ENCODE measurements at places on chromosomes 6 and 20.

GRCh38 chr6:163392533-163392932 lies 22.0 kb upstream of the QKI start:
- peaks cover 28% of the 10 kb centered on the region for H3K27me3 ChIP-seq
- no peak overlapping the region for H3K27ac ChIP-seq

- H3K27me3 ChIP-seq, result no peaks in the 10 kb centered on the region
- DNase-seq, result no peak
- peaks cover 28% of the 10 kb centered on the region for H3K4me1 ChIP-seq
- H3K4me3 ChIP-seq, result no peak overlapping the region
Measured at GRCh38 chr6:14265049-14266021, 147.8 kb downstream of the CD83 start.

DNA sequence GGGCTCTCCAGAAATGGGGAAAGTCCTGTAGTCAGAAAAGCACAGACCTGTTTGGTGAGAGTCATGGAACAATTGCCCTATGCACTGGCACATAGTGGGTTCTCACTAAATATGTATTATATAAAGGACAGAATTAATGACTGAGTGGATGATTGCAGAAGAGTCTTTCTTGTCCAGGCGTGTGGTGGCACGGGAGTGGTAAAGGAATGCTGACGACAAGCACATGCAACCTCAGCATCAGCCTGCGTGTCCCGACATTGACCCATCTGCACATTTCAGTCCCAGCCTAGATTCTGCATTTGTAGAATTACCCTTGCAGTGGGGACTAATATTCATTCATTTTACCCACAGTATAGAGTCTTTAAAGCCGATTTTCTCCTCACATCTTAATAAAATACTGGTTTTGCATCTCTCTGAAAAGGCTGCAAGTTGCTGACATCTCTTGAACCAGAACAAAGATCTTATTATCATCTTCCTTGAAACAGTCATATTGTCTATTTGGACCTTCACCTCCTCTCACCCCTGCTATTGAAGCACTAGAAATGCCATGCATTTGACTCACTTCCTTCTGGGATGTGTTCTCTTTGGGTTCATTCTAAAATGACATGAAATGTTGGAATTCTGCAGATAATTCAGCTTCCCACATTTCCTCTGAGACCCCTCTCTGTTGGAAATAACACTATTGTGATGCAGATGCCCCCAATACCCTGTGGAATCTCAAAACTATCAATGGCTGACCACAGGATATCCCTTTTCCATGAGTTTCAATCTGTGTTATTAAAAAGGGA lies 883.6 kb upstream of the FLRT3 start:
- no peak overlapping the region for H3K27ac ChIP-seq
- no peaks in the 10 kb centered on the region for H3K27me3 ChIP-seq
- no peak for DNase-seq
- H3K36me3 ChIP-seq, result no peaks in the 10 kb centered on the region
- H3K4me1 ChIP-seq, result no peaks in the 10 kb centered on the region
- H3K4me3 ChIP-seq, result no peak overlapping the region

GRCh38 chr20:17614176-17614811 lies 44.4 kb downstream of the DSTN start:
- peaks cover 17% of the 10 kb centered on the region for H3K36me3 ChIP-seq
- H3K4me1 ChIP-seq, result peaks cover 19% of the 10 kb centered on the region
- DNase-seq, result peak; percentile 8
- no peaks in the 10 kb centered on the region for H3K27me3 ChIP-seq
- peak overlapping the region; percentile 28 for H3K27ac ChIP-seq

GRCh38 chr6:156150391-156150790 lies 626.8 kb upstream of the ARID1B start:
- DNase-seq, result no peak
- H3K27ac ChIP-seq, result no peak overlapping the region
- H3K27me3 ChIP-seq, result no peaks in the 10 kb centered on the region

DNA sequence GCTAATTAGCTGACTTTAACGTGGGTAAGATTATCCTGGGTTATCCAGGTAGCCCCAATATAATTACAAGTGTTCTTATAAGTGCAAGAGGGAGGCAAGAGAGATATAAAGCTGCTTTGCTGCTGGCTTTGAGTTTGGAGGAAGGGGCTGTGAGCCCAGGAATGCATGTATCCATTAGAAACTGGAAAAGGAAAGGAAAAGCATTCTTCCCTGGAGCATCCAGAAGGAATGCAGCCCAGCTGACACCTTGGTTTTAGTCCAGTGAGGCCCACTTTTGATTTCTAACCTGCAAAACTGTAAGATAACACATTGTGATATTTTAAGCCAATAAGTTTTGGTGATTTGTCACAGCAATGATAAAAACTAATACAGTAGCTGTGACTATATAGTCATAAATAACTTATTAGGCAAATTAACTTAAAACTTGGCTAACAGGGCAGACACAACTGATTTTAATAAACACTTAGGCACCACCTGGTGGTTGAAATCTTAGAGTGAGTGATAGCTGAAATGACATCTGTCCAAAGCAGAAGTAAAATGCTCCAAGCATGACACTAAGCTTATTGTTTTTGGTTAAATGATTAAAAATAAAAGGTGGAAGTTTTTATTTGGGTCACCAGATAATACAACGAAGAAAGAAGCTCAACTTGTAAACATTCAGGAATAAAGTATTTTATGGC lies 35.6 kb downstream of the ADGRF4 start:
- no peak overlapping the region for H3K27ac ChIP-seq
- H3K4me1 ChIP-seq, result no peaks in the 10 kb centered on the region
- no peak overlapping the region for H3K4me3 ChIP-seq
- DNase-seq, result no peak
- peaks cover 22% of the 10 kb centered on the region for H3K27me3 ChIP-seq
- H3K36me3 ChIP-seq, result no peaks in the 10 kb centered on the region

DNA sequence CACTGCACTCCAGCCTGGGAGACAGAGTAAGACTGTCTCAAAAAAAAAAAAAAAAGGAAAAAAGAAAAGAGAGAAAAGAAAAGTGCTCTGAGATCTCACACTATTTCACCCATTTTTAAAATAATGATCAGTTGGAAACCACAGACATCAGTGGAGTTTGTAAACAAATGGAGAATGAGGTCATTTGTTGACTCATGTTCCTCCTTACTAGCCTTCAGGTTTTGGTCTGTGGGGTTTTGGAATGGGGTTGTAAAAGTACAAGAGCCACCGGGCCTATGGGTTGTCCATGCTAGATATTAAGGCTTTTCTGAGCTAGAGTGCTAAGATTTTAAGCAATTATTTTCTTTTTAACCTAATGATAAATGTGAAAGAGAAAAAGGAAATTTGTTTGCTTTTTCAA lies 104.4 kb upstream of the PRL start:
- no peak overlapping the region for H3K4me3 ChIP-seq
- DNase-seq, result no peak
- H3K4me1 ChIP-seq, result no peaks in the 10 kb centered on the region
- H3K36me3 ChIP-seq, result no peaks in the 10 kb centered on the region
- no peaks in the 10 kb centered on the region for H3K27me3 ChIP-seq

DNA sequence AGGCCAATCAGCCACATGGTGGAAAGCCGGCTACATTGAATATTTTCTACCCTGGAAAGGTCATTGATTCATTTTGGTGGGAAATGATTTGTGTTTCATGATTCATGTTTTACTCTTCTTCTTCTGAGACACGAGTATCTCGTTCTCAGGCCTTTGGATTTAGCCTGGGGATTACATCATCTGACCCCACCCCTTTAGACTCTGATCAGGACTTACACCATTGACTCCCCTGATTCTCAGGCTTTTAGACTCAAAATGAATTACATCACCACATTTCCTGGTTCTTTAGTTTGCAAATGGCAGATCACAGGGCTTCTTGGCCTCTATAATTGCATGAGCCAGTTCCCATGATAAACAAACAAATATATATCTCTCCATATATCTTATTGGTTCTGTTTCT lies 228.8 kb downstream of the ADGRG6 start:
- no peak overlapping the region for H3K27ac ChIP-seq
- no peak overlapping the region for H3K4me3 ChIP-seq
- H3K27me3 ChIP-seq, result peaks cover 3% of the 10 kb centered on the region
- DNase-seq, result no peak
- H3K36me3 ChIP-seq, result no peaks in the 10 kb centered on the region

GRCh38 chr6:42618686-42619085 lies 54.9 kb downstream of the UBR2 start:
- DNase-seq, result no peak
- H3K36me3 ChIP-seq, result peaks cover 70% of the 10 kb centered on the region

DNA sequence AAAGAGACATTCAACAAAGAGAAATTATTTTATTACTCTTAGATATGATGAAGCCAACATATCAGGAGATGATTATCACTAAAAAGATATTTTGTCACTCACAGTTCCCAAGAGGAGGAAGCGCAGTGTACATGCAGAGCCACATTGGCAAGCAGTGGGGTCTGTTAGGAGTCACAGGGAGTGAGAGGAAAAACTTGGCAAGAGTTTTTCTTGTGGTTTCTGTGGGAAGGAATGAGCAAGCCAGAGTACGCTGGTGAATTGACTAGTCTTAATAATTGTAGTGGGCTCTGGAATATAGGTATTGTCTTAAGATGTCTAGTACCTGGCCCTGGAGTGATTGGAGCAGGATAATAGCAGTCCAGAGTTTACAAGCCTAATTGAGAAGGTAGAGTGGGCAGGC lies 1095.2 kb downstream of the GRIK2 start:
- H3K4me3 ChIP-seq, result no peak overlapping the region
- H3K27ac ChIP-seq, result no peak overlapping the region
- no peaks in the 10 kb centered on the region for H3K27me3 ChIP-seq
- no peaks in the 10 kb centered on the region for H3K4me1 ChIP-seq
- H3K36me3 ChIP-seq, result no peaks in the 10 kb centered on the region

DNA sequence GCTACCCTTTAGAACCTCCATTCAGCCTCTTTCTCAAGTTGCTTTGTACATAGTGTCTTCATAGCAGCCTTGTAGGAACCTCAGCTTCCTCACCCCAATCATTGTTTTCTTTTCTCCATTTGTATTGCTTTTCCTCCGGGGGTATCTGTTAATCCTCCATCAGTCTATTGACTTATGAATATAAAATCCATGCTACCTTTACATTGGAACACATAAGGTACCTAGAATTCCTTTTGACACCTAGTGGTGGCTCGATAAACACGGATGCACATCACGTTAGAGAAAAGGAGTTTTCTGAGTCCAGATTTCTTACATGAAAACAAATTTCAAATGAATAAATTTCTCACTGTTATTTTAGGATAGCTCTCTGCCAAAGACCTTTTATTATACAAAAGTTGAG lies 6.3 kb upstream of the EDN1 start:
- no peaks in the 10 kb centered on the region for H3K36me3 ChIP-seq
- no peak overlapping the region for H3K27ac ChIP-seq
- DNase-seq, result no peak
- peaks cover 12% of the 10 kb centered on the region for H3K4me1 ChIP-seq
- H3K27me3 ChIP-seq, result peaks cover 36% of the 10 kb centered on the region

- no peaks in the 10 kb centered on the region for H3K27me3 ChIP-seq
- no peaks in the 10 kb centered on the region for H3K4me1 ChIP-seq
- no peak overlapping the region for H3K4me3 ChIP-seq
Measured at GRCh38 chr20:36666181-36666740, 20.3 kb upstream of the SLA2 start.

DNA sequence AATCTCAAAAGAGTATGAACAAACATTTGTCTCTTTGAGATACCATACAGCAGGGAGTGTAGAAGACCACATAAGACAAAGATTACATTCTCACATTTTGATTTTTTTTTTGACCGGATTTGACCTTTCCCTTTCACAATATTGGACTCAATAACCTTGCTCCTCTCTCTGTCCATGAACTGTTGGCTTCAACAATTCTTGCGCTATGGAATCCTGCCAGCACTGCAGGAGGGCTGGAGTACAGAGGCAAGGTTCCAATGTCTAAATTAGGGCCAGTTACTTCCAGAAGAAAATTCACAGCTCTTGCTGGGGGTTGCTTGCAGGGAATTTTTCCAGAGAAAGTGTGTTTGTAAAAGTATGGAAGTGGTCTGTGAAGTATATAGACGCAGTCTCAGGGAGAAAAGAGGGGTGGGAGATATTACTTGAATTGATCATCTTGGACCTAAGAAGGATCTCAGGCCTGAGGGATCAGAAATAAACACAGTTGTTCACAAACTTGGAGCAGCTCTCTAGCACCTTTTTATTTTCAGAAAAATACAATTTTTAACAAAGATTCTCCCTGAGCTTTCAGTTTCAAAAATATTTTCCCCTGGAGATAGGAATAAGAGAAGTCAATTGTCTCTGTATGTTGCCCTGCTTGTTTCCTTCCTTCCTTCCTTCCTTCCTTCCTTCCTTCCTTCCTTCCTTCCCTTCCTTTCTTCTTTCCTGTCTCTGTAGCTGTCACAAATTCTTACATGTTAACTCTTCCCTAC lies 765.9 kb downstream of the BCKDHB start:
- H3K4me1 ChIP-seq, result no peaks in the 10 kb centered on the region
- no peak overlapping the region for H3K4me3 ChIP-seq
- H3K36me3 ChIP-seq, result no peaks in the 10 kb centered on the region
- H3K27ac ChIP-seq, result no peak overlapping the region
- no peak for DNase-seq
- H3K27me3 ChIP-seq, result no peaks in the 10 kb centered on the region

DNA sequence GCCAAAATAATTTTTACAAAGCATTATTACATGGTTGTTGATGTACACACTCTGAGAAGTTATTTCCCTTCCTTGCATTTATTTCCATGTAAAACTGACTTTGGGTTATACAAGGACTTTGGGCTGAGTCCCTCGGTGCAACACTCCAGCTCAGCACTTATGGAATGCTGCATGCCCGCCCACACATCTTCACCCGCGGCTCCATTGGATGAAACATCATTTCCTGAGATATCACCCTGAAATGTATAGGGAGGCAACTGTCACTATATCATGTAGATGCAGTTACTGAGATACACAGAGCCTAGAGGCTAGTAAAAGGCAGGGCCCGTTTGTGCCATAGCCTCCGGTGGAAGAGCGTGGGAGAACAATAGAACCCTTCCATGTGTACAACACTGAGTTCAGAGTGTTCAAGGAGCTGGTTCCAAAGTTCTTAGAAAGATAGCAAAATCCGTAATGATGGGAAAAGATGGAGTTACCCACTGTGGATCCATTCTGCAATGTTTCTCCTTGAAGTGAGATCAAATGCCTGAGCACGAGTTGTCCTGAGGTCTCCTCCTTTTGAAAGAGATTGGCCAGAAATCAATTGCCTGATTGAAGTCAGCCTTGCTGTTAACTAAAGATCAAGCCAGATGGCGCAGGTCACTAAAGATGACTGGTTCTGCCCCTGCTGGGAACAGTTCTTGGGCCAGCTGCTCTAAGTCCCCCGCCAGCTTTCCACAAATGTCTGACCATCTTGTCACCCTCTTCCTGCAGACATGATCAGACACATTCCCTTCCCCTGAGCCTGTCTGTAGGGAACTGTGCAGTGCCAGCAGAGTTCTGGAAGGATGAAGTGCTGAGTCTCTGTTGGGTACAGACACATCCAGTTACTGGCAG lies 100.9 kb upstream of the IYD start:
- DNase-seq, result no peak
- H3K4me3 ChIP-seq, result no peak overlapping the region
- peaks cover 5% of the 10 kb centered on the region for H3K4me1 ChIP-seq
- H3K27ac ChIP-seq, result no peak overlapping the region
- peaks cover 12% of the 10 kb centered on the region for H3K27me3 ChIP-seq

GRCh38 chr6:34926655-34927054 lies 37.6 kb downstream of the ANKS1A start:
- no peaks in the 10 kb centered on the region for H3K4me1 ChIP-seq
- no peaks in the 10 kb centered on the region for H3K36me3 ChIP-seq
- peaks cover 14% of the 10 kb centered on the region for H3K27me3 ChIP-seq
- DNase-seq, result no peak
- no peak overlapping the region for H3K4me3 ChIP-seq
- H3K27ac ChIP-seq, result no peak overlapping the region
